Astrocyte (in vitro differentiated cells and primary cell): ENCODE measurements at places on chromosomes 5 and 9. TPM values are rescaled to one million over a fixed set of nuclear protein-coding genes. Genes with fewer than 3 reads are reported as not detected.

Gene SPINK4
- total RNA-seq, result not detected in 2 replicates

GRCh38 chr9:105359892-105360291 lies 87.9 kb upstream of the FSD1L start:
- H3K4me1 ChIP-seq, result no peaks in the 10 kb centered on the region
- no peak overlapping the region for H3K4me3 ChIP-seq
- H3K27me3 ChIP-seq, result no peaks in the 10 kb centered on the region
- no peak overlapping the region for H3K27ac ChIP-seq

DNA sequence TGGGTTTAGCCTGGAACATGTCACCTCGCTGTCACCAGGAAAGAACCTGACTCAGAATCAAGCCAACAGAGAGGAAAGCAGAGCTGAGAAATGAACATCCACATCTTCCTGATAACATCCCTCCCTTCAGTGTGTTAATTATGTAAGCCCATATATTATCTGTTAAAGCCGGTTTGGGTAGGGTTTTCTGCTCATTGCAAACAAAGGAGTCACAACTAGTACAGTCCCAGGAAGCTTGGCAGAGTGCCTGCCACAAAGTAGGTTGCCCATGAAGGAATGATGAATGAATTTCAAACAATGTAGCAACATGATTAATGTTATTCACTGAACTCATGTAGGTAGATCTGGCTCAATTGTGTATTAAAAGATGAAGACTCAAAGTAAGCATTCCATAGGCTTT lies 10.4 kb upstream of the PPARGC1B start:
- H3K4me3 ChIP-seq, result no peak overlapping the region
- H3K27ac ChIP-seq, result no peak overlapping the region
- H3K4me1 ChIP-seq, result no peaks in the 10 kb centered on the region
- DNase-seq, result peak; percentile 20

- DNase-seq, result no peak
- no peak overlapping the region for H3K27ac ChIP-seq
- H3K4me1 ChIP-seq, result peaks cover 35% of the 10 kb centered on the region
- H3K36me3 ChIP-seq, result no peaks in the 10 kb centered on the region
- H3K4me3 ChIP-seq, result no peak overlapping the region
These were observed 104.1 kb upstream of the SPRY4 start for GRCh38 chr5:142428773-142429473.

GRCh38 chr9:456365-456764 lies 241.7 kb downstream of the DOCK8 start:
- peaks cover 2% of the 10 kb centered on the region for H3K27me3 ChIP-seq
- no peak overlapping the region for H3K4me3 ChIP-seq
- no peaks in the 10 kb centered on the region for H3K36me3 ChIP-seq
- no peaks in the 10 kb centered on the region for H3K4me1 ChIP-seq

- H3K27ac ChIP-seq, result no peak overlapping the region
- peaks cover 11% of the 10 kb centered on the region for H3K4me1 ChIP-seq
- H3K36me3 ChIP-seq, result no peaks in the 10 kb centered on the region
- H3K27me3 ChIP-seq, result no peaks in the 10 kb centered on the region
These were observed 98.1 kb upstream of the FER start for GRCh38 chr5:108649646-108650045.

GRCh38 chr5:151255621-151256286 lies 2.8 kb downstream of the GM2A start:
- H3K4me3 ChIP-seq, result no peak overlapping the region
- no peak overlapping the region for H3K27ac ChIP-seq
- H3K4me1 ChIP-seq, result peaks cover 7% of the 10 kb centered on the region
- no peak for DNase-seq

DNA sequence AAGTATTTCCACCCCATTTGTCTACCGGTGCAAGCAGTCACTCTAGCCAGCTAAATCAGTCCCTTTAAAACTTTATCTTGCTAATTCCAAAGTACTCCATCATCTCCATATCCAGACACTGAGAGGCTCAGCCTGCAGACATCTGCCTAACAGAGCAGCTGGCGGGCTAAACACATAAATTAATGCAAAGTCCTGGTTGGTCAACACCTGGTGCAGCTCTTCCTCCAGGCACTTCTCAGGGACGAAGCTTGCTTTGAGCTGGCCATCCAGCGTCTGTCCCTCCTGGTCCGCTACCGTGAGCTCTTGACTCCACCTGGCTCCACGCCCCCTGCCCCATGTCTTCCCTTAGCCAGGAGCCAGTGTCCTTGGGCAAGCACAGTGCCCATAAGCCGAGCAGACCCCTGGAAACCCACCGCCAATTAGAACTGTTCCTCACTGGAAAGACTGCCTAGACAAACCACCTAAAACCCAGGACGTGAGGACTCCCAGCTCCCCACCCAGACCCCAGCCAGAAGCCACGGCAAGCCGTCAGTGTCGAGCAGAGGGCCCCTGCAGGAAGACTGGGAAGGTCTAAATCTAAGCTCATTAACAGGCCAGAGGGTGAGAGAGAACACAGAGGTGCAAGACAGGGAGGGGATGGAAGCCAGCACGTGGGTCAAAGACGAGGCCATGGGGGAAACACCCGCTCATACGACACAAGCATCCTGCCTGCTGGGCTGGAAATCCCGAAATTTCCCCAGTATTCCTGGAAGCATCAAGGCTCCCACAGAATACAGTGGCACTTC lies 120.0 kb downstream of the COL23A1 start:
- no peak for DNase-seq
- H3K27me3 ChIP-seq, result no peaks in the 10 kb centered on the region
- H3K4me3 ChIP-seq, result no peak overlapping the region
- no peaks in the 10 kb centered on the region for H3K36me3 ChIP-seq
- no peaks in the 10 kb centered on the region for H3K4me1 ChIP-seq

Gene C5orf46
- total RNA-seq, result 22.6 and 32.3 TPM in 2 replicates

GRCh38 chr5:117434254-117434653 lies 859.6 kb upstream of the SEMA6A start:
- H3K4me1 ChIP-seq, result no peaks in the 10 kb centered on the region
- no peak overlapping the region for H3K4me3 ChIP-seq
- H3K27me3 ChIP-seq, result no peaks in the 10 kb centered on the region
- no peak overlapping the region for H3K27ac ChIP-seq

DNA sequence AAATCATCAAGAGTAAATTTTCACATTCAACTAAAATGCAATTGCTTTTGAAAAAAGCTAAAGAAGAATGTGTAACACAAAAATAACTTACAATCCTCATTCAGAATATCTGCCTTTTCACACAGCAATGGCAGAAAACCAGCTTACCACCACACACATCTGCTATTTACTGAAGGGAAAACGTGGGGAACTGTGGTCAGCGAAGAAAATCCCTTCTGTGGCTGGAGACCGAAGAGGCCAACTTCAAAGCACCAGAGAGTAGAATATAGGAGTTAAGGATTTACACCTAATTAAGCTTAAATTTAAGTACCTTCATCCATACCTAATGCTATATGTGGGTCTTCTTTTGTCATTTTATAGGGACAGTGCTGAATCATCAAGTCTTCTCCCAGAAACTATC lies 339.6 kb downstream of the DEPDC1B start:
- no peaks in the 10 kb centered on the region for H3K36me3 ChIP-seq
- no peak overlapping the region for H3K27ac ChIP-seq
- H3K27me3 ChIP-seq, result no peaks in the 10 kb centered on the region
- no peak overlapping the region for H3K4me3 ChIP-seq

DNA sequence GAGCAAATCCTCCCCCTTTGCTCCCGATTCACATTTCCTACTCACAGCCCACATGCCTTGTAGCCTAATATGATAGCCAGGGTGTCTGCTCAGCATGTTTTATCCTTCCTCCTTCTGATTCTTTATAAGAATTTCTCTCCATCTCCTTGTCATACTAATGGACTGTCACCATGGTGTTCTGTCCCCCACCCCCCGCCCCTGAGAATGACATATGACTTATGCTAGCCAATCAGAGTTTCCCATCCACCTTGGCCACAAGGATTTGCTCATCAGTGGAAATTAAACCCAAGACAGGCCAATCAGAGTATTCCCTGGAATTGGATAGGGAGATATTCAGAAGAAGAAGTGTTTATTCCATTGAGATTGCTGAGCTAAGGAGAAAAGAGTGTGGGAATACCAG lies 16.0 kb downstream of the ABLIM3 start:
- peaks cover 22% of the 10 kb centered on the region for H3K4me1 ChIP-seq
- H3K4me3 ChIP-seq, result no peak overlapping the region
- no peaks in the 10 kb centered on the region for H3K36me3 ChIP-seq
- no peaks in the 10 kb centered on the region for H3K27me3 ChIP-seq
- no peak overlapping the region for H3K27ac ChIP-seq

DNA sequence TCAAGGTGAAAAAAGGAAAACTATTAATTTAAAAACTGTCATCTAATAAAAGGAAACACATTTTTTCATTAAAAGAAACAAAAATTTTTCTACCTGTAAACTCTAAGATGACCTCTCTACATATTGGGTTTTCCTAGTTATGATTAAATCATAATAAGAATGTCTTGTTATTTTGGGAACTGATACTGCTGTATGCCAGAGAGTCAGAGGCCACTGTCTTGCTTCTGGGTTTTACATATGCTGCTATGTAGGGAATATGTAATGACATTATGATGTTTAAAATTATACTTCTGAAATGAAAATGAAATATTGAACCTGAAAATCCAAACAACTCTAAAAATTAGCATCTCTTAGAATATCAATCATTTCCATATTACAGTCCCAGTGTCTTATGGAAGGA lies 63.7 kb downstream of the FEM1C start:
- no peak overlapping the region for H3K27ac ChIP-seq
- no peaks in the 10 kb centered on the region for H3K4me1 ChIP-seq
- no peak overlapping the region for H3K4me3 ChIP-seq
- no peaks in the 10 kb centered on the region for H3K36me3 ChIP-seq
- no peak for DNase-seq

DNA sequence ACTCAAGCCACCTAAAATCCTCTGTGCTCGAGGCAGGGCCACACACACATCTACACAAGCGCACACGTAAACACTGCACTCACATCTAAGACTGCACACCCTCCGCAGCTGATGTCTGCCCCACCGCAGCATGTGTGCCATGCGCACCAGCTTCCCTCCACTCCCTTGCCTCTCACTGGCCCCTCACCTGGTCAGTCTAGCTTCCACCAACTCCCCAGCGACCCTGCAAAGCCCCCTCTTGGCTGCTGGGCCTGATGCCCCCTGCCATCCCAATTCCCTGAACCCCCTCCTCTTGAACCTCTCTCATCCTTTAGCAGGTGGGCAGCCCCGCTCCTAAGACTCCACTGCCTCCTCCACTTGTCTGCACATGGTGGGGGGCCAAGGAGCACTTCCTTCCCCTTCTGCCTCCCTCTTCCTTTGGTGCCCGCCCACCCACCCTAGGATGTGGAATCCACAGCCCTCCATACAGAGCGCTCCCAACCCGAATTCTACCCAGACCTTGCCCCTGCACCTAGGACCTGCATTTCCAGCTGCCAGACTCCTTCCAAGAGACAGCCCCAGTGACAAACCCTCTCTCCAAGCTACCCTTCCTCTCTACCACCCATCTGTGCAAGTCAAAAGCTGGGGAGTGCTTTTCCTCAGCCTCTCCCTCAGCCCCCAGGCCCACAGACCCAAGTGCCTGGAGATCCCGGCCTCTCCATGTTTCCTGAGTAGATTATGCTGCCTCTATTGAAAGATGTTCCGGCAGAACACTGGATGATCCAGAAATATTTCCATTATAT lies 23.9 kb downstream of the ADAMTS2 start:
- H3K36me3 ChIP-seq, result no peaks in the 10 kb centered on the region
- H3K27ac ChIP-seq, result no peak overlapping the region
- no peaks in the 10 kb centered on the region for H3K27me3 ChIP-seq
- no peak overlapping the region for H3K4me3 ChIP-seq

GRCh38 chr5:60018091-60018490 lies 124.6 kb upstream of the PDE4D start:
- H3K4me3 ChIP-seq, result no peak overlapping the region
- no peaks in the 10 kb centered on the region for H3K27me3 ChIP-seq
- H3K27ac ChIP-seq, result no peak overlapping the region
- no peaks in the 10 kb centered on the region for H3K36me3 ChIP-seq
